A549 (cell line): ENCODE measurements at places on chromosomes 3 and 15.

DNA sequence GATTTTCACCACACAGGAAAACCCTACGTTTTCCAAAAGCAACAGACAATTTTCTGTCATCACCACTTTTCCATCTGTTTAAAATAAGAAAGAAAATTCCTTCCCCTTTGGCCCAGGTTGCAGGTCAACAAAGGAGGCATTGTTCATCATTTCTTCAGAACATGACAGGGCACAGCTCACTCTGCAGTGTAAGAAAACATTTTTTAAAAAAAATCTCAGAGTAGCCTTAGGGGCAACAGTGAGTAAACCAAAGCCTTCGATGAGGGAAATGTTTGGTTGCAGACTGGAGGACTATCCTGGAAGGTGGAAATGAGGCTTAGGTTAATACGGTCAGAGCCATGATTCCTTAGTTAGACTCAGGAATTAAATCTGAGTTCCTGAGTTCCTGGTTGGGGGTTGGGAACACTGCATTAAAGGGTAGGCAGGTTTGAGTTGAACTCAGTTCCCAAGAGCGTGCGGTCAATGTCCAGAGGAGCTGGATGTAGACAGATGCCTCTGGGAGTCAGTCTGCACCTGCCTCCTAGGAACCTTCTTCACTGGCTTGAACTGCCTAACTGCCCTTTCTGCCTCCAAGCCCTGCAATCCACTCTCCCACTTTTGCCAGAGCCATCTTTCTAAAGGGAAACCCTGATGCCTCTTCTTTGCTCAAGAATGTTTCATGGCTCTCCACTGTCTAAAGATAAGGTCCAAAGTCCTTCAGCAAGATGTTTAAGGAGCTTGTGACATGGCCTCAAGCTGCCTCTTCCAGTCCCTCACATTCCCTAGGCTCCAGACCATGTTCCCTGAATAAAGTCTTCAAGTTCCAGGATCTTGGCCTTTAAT, 3.3 kb upstream of the HES1 start:
- no peak for DNase-seq

DNA sequence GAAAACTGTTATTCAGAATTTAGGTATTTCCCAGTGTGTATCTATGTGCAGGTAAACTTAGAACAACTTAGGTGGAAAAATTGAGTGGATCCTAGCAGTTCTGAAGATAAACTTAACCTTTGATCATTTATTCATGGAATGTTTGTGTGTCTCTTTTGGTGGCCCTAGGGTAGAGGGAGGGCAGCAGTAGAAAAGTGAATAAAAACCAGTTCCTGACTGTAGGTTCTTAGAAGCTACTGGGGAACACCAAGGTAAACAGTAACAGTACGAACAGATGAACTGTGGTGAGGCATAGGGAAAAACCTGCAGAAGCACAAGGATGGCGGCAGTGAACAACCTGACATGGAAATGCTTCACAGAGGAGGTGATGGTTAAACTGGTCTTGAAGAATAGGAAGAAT, 2.5 kb downstream of the SNRK start:
- no peak for DNase-seq

- DNase-seq, result no peak
Observed at GRCh38 chr15:41194444-41194843, 36.1 kb downstream of the EXD1 start.

DNA sequence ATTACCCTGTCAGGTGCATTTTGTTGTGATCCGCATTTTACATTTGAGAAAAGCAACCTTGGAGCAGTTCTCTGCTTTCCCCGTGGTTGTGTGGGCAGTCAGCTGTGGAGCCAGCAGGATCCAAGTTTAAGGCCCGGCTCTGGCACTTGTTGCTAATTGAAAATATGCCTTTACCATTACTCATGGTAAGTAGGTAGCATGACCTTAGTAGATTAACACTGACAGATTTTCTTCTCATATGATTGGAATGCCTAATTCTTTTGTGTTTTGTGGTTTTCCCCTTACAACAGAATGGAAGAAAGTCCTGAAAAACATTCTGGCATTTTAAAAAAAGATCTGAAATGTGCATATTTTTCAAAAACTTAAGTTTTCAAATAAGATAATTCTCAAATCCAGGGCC, 246.5 kb upstream of the LRRN1 start:
- DNase-seq, result no peak

GRCh38 chr15:90654233-90655136, 62.7 kb upstream of the BLM start:
- no peak for DNase-seq

- no peak for DNase-seq
Observed at GRCh38 chr3:160719710-160720109, 36.3 kb upstream of the PPM1L start.

- DNase-seq, result peak; percentile 32
Observed at GRCh38 chr3:152307829-152308474, 39.2 kb downstream of the MBNL1 start.

GRCh38 chr15:71817351-71817750, 7.0 kb downstream of the NR2E3 start:
- DNase-seq, result no peak

GRCh38 chr3:13579063-13579462, 30.1 kb downstream of the FBLN2 start:
- DNase-seq, result no peak

DNA sequence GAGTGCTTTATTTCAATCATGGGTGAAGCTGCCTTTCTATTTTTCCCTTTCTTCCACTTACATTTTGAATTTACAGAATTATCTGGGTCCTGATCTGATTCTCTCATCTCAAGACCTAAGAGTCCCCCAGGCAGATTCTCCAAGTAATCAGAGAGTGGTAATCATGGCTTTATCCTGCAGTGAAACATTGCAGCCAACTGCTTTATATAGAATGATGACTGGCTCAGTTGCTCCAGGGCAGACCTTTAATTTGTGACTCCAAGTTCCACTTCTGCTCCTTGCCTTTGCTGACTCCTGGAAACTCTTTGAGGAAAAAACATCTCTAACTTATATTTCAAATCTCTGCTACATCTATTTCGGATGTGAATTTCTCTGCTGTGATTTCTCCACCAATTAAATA, 25.5 kb upstream of the NPTN start:
- DNase-seq, result no peak

GRCh38 chr3:42085641-42086376, 5.3 kb upstream of the TRAK1 start:
- DNase-seq, result no peak

DNA sequence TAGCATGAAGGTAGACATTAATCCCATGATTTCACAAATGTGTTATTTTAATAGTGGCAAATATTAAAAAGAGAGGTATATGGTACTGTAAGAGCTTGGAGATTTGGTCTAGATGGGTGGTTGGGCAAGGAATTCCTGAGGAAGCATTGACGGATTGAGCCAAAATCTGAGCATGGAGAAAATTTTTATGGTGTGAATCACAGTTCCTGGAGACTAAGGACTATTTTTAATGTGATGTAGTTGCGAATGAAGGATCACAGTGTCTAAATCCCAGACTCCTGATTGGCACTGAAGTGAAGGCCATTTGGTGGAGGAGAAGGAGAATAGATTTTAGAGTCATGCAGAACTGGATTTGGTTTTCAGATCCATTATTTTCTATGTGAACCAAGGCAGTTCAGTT, 188.7 kb upstream of the FEZF2 start:
- DNase-seq, result no peak

GRCh38 chr3:34065901-34066300, 267.5 kb downstream of the PDCD6IP start:
- DNase-seq, result no peak

DNA sequence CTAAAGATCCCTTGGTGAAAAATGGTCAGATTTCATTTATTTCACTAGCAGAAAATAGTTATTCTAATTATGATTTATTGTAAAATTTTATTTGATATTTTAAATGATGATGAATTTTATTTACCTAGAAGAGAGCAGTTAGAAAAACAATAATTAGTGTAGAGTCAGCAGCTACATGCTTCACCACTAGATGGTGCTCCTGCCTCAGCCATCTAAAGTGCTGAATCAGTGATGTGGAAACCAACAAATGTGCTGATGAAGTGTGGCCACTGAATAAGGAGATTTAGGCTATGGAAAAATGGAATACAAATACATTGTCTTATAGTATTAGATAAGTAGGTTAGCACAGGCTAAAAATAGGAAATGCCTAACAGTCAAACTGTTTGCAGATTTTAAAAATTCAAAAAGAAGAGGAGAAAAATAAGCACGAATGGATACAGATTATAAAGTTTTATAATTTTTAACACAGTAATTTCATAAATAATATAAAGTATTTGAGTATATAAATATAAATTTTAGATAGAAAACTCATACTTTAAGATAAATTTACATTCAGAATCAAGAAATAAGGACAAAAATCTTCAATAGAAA, 109.8 kb downstream of the PPP2R3A start:
- peak; percentile 70 for DNase-seq

GRCh38 chr3:139797724-139798343, 120.1 kb upstream of the NMNAT3 start:
- peak; percentile 5 for DNase-seq

- DNase-seq, result no peak
Observed at GRCh38 chr3:14141602-14142341, 16.9 kb downstream of the TMEM43 start.

GRCh38 chr3:26081166-26081565, 291.3 kb downstream of the OXSM start:
- no peak for DNase-seq

DNA sequence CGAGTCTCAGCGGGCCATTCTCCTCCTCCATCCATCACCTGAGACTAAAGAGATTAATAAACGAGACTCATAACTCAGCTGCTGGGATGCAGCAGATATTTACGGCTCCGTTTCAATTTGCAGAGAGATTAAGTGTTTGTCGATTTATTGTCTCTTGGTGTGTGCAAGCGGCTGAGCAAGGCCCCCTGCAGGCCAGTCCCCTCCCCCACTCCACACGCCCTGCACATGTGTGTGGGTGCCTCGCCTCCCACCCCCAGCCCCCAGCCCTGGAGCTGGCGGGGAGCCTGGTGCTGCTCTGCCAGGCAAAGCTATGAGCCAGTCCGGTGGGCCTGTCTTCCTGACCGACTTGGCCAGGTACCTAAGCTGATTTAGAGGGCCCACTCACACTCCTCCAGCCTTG, 63.0 kb downstream of the CYP11A1 start:
- DNase-seq, result no peak

- DNase-seq, result no peak
Observed at GRCh38 chr15:66415360-66415759, 28.6 kb downstream of the MAP2K1 start.

- DNase-seq, result no peak
Observed at GRCh38 chr3:98843266-98843959, 58.1 kb downstream of the DCBLD2 start.

GRCh38 chr3:47849699-47850563, 47.0 kb downstream of the DHX30 start:
- no peak for DNase-seq

DNA sequence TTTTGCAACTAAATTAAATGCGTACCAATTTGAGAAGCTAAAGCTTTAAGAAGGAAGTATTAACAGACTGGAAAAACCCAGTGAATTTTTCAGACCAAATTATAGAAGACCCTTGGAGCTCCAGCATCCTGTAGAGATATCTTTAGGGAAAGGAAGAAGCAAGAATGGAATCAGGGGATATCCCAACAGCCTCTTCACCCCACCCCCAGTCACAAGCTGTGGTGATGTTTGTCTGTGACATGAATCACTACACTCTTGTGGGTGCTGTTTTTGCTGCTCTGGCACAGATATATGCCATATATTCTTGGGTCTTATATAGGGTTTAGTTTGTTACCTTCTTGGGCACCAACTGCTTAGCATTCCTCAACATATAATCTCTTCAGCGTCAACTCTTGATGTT, 78.5 kb upstream of the BCL6 start:
- no peak for DNase-seq

DNA sequence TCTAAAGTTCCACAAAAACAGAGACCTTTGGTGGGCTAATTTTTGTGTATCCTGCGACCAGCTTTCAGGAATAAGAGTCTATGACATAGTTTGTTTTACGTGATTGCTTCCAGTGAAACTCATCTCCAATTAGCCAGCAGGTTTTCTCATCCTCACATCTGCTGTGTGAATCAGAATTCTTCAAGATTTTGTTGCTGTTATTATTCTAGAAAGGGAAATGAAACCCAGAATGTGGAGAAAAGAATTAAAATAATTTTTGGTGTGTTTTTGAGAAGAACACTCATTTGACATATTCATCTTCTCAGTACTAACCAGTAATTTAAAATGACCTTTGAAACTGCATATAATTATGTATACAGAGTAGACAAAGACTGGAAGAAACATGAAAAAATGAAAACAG, 175.9 kb downstream of the USP13 start:
- no peak for DNase-seq

- DNase-seq, result no peak
Observed at GRCh38 chr15:69042531-69042930, 28.0 kb downstream of the NOX5 start.

- no peak for DNase-seq
Observed at GRCh38 chr3:9400616-9401015, 3.2 kb downstream of the SETD5 start.

- DNase-seq, result no peak
Observed at GRCh38 chr3:170889630-170890029, 18.8 kb downstream of the EIF5A2 start.

DNA sequence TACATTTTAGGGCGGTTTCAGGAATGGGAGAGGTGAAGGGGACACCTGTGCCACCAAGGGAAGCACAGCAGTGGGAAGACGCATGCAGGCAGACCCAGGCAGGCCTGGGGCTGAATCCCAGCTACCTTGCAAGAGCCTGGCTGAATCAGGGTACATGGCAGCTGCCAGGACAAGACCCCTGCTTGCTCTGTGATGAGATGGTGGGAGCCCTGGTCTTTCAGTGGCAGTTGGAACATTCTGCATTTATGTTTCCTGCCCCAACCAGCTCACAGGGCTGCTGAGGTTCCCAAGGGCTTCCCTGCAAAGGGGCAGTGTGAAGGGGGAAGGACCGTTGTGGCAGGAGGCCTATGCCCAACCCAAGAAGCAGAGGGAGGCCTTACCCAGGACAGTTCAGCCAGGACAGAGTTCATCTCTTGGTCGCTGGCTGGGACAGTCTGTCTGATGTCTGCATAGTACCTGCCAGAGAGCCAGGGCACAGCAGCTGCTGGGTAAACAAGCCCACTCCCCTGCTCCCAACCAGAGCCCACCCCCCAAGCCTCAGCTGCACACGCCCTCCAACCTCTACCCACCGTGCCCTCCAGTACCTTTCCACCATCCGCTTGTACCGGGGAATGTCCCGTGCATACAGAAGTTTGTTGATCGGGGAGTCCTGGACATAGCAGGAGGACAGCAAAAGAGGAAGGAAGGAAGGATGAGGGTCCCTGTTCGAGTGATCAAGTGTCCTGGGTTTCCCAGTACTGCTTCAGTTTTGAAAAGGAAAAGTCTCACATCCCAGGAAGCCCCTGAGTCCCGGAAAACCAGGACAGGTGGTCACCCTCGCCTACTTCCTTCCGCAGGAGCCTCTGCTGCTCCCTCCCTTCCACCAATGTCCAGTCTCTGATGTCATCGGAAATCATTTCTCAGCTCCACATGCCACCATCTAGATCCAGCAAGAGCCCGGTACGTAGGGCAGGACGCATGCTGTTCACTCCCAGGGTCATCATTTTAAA, 23.1 kb downstream of the PLXNB1 start:
- DNase-seq, result no peak

- peak; percentile 28 for DNase-seq
Observed at GRCh38 chr15:89543389-89543788, 31.9 kb upstream of the TICRR start.

- DNase-seq, result no peak
Observed at GRCh38 chr3:30751610-30752299, 142.7 kb downstream of the GADL1 start.
